A549 (cell line): ENCODE measurements at places on chromosomes 5 and 9.

- no peak for DNase-seq
Observed at GRCh38 chr5:10984021-10984715, 223.1 kb upstream of the DAP start.

GRCh38 chr9:36566813-36567221, 5.9 kb upstream of the MELK start:
- peak; percentile 50 for DNase-seq

- DNase-seq: no peak
Observed at GRCh38 chr5:146529984-146530383, 14.0 kb upstream of the GPR151 start.

DNA sequence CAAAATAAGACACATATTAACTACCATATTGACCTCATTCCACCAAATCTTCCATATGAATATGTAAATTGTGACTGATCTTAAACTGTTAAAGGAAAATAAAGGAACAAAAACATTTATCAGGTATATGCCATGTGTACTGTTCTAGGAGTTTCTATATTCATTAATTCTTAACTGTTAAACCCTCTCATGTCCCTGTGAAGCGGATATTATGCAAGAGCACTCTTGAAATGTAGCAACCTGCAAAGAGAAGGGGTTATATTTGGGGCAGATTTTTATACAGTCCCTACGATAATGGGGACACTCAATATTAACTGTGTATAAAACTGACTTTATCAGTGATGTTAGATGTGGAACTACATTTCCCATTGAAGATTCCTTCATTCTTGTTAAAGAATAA, 184.9 kb upstream of the OR13F1 start:
- no peak for DNase-seq

DNA sequence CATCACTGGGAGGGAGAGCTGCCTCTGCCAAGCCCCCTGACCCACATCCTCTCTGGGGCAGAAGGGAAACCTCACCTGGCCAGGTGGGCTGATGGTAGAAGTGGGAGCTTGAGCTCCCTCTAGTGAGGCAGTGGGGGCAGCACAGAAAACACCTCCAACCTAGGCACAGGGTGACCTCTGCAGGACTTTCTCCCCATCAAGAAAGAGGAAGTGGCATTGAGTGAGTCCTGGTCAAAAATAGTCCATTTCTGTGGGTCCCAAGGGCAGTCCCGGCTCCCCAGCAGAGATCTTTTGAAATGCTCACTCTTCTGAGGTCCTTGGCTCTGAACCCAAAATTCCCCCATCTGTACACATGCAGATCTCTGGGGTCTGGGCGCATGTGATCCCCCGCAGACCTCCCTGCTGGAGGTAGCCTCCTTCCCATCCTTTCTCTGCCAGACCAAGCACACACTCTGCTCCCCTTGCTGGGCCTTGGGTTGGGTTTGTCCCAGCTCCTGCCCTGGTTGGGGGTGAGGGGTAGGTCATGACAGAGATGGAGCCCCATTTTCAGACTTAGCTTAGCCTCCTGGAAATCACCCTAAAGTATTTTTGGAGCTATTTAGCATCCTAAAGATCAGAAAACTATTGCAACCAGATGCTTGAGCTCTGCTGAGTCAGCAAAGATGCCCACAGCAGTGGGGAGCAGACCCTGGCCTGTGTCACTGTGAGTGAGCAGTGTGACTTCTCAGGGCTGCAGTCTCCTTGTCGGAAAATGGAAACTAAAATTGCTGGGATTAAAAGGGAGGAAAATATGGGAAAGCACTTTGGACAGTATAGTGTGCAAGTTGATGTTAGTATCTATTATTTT, 41.6 kb upstream of the LCP2 start:
- no peak for DNase-seq

- DNase-seq: no peak
Observed at GRCh38 chr9:124214596-124215367, 43.0 kb upstream of the NEK6 start.

DNA sequence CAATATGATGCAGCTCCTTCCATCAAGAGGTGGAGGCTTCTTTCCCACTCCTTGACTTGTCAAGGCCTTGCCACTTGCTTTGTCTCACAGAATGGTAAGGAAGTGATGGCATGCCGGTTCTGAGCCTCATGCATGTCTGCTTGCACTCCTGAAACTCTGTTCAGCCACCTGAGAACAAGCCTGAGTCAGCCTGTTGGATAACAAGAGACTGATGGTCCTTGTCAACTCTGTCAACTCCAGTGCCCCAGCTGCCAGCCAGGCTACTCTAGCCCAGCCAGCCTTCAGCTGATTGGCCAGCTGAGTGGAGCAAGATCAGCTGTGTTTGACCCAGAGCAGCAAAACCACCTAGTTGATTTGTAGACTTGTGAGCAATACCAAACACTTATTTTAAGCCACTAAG, 4.4 kb upstream of the TENT4A start:
- no peak for DNase-seq

DNA sequence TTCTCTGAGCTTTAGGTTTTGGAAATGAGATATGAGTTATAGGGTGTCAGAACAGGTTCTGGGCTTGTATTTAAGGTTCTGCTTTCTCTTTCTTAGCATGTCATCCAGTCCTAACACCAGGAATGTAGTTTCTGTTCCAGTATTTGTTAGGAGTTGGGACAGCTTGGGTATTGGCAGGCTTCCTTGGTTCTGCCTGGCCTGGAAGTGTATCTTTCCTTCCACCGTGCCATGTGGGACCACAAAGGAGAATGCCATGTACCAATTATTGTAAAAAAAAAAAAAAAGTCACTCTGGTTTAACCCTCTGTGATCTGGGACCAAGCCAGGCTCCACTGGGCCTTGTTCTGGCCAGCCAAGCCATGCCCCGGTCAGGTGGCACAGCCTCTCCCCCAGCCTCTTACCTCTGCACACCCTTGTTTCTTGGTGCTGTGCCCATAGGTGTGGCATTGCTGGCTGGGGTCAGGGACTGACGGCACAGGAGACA, 47.8 kb downstream of the ARHGAP26 start:
- no peak for DNase-seq

- no peak for DNase-seq
Observed at GRCh38 chr5:127006744-127007143, 23.6 kb downstream of the MARCHF3 start.

- no peak for DNase-seq
Observed at GRCh38 chr5:54764102-54765090, 221.0 kb downstream of the ESM1 start.

- DNase-seq: no peak
Observed at GRCh38 chr5:42993516-42994245, 46.4 kb downstream of the ANXA2R start.

GRCh38 chr5:2570586-2570985, 180.9 kb downstream of the IRX2 start:
- no peak for DNase-seq

DNA sequence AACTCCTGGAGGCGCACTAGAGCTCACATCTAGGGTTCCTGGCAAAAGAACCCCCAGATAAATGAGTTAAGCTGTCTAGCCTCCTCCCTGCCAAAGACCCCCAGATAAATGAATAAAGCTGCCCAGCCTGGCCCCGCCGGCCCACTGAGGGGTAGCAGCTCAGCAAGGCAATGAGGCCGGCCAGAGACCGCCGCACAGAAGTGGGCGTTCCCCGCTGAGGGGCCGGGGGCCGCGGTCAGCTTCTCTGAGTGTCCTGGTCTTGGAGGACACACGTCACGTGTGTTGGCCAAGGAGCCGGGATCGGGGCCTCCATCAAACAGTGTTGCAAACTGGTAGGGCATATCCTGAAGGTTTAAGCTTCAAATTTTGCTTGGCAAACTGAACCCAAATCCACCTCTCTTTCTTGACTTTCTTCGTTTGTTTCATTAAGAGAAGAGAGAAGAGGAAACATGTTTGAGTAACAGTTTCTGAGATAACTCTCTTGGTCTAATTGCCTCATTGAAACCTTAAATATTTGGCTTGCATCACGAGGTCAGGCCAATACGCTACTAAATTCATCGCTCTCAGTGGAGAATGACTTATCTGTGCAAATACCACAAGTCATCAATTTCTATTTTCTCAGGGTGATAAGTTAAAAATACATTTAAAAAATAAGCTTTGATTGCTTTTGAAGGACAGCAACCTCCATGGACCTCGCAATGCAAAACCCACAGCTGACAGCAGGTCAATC, 11.7 kb upstream of the SLC12A7 start:
- DNase-seq: no peak

DNA sequence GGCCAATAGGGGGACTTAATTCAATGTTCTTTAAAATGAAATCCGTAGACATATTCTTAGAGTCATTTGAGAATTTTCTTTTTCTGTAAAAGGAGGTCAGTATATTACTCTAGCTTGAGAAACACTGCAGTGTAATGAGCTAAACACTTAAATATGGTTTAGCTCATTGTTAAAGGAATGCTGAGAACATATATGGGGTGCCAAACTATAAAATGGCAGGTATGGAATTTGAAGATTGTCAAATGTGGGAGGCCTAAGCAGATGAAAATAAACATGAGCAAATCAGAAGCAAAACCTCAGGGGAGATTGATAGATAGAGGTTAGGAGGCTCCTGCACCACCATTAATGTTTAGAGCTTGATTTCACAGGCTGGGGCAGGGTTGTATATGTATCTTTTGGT, 57.9 kb downstream of the STX17 start:
- DNase-seq: no peak

GRCh38 chr5:157283434-157283833, 17.5 kb downstream of the CYFIP2 start:
- DNase-seq: no peak

GRCh38 chr5:83099001-83099400, 21.7 kb downstream of the XRCC4 start:
- no peak for DNase-seq

DNA sequence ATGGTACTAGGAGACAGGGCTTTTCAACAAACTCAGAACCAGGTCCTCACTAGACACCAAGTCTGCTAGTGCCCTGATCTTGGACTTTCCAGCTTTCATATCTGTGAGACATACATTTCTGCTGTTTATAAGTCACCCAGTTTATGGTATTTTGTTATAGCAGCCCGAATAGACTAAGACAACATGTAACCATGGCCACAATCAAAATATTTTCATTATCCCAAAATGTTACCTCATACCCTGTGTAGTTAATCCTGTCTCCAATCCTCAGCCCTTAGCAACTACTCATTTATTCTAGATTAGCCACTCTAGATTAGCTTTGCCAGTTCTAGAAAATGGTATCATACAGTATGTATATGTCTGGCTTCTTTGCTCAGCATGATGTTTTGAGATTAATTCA, 6.3 kb upstream of the ATG10 start:
- peak; percentile 19 for DNase-seq

GRCh38 chr5:38590838-38591522, 34.5 kb upstream of the LIFR start:
- DNase-seq: no peak

DNA sequence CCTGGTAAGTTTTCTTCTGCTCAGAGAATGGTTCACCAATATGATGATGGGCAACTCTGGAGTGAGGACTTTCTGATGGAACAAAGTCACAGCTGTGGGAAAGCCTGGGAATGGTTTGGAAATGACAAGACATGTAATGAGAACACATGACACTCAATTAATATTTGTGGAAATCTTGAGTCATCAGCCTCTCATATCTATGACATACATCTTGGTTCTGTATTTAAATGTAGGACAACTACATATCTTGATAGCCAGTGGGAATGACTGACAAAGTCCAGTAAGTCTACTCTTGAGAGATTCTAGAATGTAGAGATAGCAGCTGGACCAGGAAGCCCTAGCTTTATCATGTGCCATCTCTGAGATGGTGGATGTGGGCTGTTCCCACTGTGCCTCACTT, 85.5 kb downstream of the PALM2AKAP2 start:
- DNase-seq: no peak

GRCh38 chr5:112960863-112961504, 15.6 kb upstream of the DCP2 start:
- DNase-seq: no peak

GRCh38 chr5:1118231-1118698, 6.4 kb upstream of the SLC12A7 start:
- DNase-seq: no peak

DNA sequence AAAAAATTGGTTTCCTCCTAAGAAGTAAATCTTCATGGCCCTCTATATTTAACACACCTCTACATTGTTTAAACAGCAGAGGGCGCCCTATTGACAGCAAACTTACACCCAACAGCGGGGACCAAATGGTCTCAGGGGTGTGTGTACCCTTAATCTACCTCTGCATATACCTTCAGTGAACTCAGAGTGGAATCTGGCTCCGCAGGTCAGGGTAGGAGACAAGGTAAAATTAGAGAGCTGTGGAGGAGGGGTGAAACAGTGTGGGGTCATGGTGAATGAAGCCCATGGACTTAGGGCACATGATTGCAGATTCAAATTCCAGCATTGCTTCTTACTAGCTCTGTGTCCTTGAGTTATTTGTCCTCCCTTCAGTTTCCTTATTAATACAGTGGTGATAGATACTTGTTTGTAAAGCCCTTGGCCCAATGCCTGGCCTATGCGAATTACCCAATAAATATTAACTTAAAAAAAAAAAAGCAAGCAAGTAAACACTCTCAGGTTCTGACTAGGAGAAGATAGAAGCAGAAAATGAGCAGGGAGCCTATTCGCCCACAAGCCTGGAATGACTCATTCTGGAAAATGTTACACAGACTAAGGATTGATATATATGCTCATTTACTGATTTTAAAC, 122.9 kb downstream of the CAVIN4 start:
- DNase-seq: peak; percentile 38

DNA sequence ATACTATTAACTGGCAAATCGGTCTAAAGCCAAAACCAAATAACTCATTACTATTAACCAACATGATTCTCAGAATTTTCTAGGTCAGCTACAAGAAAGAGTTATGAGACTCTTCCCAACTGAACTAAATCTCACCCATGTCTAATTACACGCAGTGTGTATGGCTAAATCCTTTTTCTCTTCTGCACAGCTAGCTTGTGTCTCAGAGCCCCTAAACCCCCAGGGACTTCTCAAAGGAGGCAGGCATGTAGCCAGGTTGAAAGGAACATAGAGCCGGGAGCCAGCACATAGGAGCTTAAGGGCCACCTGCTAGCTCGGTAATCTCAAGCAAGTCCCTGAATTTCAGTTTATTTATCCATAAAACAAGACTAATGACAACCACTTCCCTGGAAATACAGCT, 2.2 kb upstream of the GZMK start:
- no peak for DNase-seq

- no peak for DNase-seq
Observed at GRCh38 chr5:105172918-105173317, 1610.3 kb upstream of the NUDT12 start.

DNA sequence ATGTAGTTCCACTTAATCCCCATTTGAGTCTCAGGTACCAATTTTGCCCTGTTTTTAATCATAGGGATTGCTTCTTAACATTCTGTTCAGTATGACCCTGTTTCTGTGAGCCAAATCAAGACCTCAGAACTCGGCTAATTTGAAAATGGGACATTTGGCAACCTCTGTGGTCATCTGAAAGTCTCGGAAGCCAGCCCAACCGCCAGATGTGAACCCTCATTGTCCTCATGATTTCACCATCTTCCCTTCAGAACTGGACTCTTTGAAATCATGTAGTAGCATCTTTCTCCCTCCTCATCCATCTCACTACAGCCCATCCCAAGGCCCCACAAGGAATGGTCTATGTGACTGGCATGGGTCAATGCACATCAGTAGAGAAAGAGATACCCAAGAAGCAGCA, 88.9 kb downstream of the S1PR3 start:
- no peak for DNase-seq

GRCh38 chr9:85508616-85509015, 233.1 kb downstream of the AGTPBP1 start:
- no peak for DNase-seq

GRCh38 chr5:15691521-15691920, 191.5 kb downstream of the FBXL7 start:
- no peak for DNase-seq
